LHCN-M2 (cell line): ENCODE measurements at places on chromosomes 4 and X. TPM values are rescaled to one million over a fixed set of nuclear protein-coding genes. Genes with fewer than 3 reads are reported as not detected.

Gene GAGE12F
- not detected in 2 replicates for total RNA-seq

Gene EVC2
- 18.0 and 18.3 TPM in 2 replicates for total RNA-seq

Gene XG
- total RNA-seq, result 0.06 TPM in 1 of 2 replicates, not detected in the other

Gene ZNF827
- total RNA-seq, result 4.2 and 8.3 TPM in 2 replicates

Gene NPY2R
- not detected in 2 replicates for total RNA-seq

Gene CCNB3
- 0.32 and 0.40 TPM in 2 replicates for total RNA-seq

Gene FRG2
- not detected in 2 replicates for total RNA-seq

Gene SORCS2
- 0.52 and 0.90 TPM in 2 replicates for total RNA-seq

GRCh38 chrX:118355225-118355920 lies 9.5 kb downstream of the WDR44 start:
- DNase-seq, result no peak

DNA sequence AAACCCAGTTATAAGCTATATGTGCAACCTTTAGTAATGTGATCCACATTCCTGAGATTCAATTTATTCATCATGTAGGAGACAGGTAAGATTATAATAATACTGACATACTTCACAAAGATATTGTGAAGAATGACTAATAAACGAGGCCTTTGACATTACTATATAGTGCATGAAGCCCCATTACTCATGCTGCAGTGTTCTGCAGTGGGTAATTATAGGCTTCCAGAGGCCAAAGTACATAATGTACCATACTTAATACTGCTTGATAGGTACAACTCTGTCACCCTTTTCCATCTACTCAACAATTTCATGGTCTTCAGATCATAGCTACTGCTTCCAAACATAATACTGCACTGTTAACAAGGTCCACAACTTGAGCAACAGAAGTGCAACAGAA lies 68.9 kb downstream of the COL25A1 start:
- peak; percentile 79 for DNase-seq

GRCh38 chrX:74911494-74911893 lies 13.8 kb downstream of the NEXMIF start:
- DNase-seq, result no peak

- DNase-seq, result no peak
Observed at GRCh38 chr4:82284475-82284857, 89.3 kb downstream of the HNRNPD start.

DNA sequence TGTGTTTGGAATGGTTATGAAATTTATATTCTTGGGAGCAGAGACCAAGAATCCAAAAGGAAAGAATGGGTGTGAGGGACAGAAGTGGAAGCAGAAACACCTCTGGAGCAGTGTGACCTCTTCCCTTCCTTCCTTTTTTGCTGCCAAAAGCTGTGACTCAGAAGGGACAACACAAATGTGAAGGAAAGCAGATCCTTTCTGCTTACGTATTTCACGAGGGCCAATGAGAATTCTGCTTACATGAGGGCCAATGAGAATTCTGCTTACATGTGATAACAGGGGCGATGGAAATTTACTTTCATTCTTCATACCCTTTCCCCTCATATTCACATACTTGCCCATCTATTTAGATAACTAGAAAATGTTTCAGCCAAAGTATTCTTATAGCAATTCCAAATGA lies 404.6 kb downstream of the PRDM5 start:
- peak; percentile 79 for DNase-seq

GRCh38 chrX:57647020-57647419 lies 33.0 kb downstream of the NLRP2B start:
- no peak for DNase-seq

GRCh38 chr4:169250796-169251195 lies 20.0 kb downstream of the SH3RF1 start:
- no peak for DNase-seq

DNA sequence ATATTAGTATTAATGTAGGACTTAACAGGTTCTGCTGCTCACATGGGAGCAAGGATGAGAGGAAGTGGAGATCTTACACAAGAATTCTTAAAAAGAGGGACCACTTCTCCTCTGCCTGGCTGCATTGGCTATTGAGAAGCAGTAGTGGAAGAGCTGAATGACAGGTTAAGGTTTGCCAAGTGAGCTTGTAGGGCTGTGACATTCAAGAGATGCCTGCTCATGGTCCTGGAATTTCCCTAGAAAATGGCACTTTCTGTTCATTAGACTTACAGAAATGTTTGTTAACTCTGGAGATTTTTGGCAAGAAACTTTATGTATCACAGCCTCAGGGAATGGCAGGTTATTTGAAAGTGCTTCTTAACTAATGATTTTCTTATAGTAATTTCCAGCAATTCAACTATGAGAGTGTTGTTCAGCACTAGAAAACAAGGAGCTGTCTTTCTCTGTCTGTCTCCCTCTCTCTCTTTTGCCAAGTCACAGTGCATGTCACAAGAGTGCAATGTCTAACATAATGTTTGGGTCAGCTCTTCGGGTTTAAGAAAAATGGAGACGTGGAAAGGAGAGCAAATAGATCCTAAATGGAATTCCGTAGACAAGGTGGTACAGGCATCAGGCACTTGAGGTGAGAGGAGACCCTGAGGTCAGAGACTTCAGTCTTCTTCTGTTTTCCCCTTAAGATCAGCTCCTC lies 8.3 kb upstream of the NAP1L5 start:
- peak; percentile 19 for DNase-seq

- no peak for DNase-seq
Observed at GRCh38 chr4:24930151-24930550, 17.3 kb upstream of the CCDC149 start.

- no peak for DNase-seq
Observed at GRCh38 chrX:116230130-116230898, 59.8 kb downstream of the AGTR2 start.

DNA sequence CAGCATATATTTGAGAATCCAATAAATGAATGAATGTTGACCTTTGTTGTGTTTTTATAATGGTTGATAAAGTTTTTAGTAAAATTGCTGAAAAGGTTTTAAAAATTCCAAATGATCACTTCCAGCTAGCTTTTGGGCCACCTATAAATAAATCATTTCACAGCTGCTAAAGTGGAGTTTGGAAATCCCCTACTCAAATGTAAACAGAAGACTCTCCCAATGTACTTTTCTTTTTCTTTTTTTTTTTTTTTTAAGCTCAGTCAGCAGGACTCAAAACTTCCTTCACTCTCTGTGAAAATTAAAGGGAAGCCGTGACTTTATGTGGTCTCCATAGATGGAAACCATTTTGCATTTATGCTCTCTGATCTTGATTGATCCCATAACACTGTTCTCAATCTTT lies 45.2 kb downstream of the CXCL13 start:
- DNase-seq, result no peak

GRCh38 chr4:76226418-76226817 lies 12.8 kb upstream of the SCARB2 start:
- DNase-seq, result no peak

DNA sequence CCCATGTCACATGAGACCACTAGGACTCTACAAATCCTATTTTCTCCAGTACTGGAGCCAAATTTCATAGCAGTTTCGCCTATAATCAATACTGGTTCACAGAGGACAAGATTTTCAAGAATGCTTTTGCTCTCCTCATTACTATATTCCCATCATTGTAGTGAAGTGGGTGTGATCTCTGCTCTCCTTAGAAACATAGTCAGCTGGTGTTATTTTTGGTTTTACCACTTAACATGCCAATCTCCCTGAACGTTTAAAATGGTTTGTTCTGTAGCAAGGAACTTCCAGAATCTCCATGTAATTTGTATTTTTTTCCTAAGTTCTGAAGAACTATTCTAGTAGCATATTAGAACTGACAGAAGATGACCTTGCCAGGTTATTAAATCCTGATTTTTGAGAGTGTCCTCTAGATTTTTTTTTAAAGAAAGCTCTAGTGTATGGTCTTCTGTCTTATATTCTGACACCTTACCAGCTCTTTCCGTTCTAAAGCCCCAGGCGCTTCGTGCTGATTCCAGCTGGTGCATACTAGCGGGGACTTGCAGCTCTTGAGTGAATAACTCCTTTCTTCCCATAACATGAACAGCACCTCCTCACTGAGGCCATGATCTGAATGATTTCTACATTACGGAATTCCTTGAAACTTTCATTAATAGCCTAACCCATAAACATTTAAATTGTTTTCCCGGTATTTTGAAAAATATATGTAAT lies 1372.9 kb downstream of the TECRL start:
- DNase-seq, result no peak

DNA sequence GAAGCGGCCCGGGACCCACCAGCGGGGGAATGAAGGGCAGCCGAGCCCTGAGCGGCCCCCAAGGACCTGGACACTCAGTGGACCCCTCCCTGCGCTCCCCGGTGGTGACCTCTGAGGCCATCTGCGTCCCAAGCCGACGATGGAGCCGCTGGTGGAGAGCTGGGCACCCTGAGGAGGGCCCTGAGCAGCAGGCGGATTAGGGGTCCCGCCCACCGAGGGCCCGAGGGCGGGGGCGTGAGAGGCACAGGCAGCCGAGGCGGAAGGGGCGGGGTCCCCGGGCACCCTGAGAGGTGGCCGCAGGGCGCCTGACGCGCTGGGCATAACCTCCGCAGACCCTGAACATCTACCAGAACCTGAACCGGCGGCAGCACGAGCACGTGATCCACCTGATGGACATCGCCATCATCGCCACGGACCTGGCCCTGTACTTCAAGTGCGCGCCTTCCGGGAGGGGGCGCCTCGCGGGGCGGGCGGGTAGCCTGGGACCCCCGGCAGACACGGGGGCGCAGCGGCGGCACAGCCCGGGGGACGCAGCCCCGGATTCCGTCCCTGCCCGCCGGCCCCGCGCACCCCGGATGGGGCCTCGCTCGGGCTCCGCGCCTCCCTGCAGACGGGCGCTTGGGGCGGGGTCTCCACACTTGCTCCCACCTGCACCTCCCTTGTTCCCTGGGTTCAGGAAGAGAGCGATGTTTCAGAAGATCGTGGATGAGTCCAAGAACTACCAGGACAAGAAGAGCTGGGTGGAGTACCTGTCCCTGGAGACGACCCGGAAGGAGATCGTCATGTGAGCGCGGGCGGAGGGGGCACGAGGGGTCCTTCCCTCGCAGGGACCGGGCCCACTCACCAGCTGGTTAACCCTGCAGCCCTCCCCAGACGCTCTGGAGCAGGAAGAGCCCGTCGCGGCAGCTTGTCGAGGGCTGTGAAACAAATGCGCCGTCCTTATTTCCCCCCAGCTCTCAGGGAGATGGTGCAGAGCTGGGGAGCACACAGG lies 10.3 kb downstream of the ATP5ME start:
- no peak for DNase-seq

GRCh38 chr4:112183252-112183651 lies 38.0 kb downstream of the FAM241A start:
- peak; percentile 27 for DNase-seq

DNA sequence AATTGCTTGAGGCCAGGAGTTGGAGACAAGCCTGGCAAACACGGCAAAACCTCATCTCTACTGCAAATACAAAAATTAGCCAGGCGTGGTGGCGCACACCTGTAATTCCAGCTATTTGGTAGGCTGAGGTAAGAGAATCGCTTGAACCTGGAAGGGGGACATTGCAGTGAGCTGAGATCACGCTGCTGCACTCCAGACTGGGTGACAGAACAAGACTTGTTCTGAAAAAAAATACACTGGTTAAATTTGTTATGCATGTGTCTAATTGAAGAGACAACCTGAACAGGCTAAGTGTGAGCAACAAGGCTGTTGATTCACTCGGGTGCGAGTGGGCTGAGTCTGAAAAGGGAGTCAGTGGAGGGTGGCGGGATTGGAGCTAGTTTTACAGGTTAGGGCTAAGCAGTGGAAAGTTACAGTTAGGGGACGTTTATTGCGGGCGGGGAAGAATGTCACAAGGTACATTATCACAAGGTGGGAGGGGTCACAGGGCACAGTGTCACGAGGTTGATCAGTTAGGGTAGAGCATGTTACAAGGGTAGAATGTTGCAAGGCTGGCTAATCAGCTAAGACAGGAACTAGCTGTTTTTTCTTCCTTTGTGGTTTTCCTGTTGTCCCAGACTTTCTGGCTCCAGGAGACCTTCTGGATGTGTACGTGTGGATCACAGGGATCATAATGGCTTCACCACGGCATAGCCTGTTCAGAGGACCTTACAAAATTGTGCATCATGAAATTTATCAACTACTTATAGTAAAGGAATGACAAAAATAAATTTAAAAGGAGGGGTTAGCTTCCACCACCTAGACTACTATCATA lies 115.8 kb downstream of the NAA11 start:
- no peak for DNase-seq

GRCh38 chr4:150817804-150818528 lies 197.1 kb downstream of the LRBA start:
- DNase-seq, result no peak

DNA sequence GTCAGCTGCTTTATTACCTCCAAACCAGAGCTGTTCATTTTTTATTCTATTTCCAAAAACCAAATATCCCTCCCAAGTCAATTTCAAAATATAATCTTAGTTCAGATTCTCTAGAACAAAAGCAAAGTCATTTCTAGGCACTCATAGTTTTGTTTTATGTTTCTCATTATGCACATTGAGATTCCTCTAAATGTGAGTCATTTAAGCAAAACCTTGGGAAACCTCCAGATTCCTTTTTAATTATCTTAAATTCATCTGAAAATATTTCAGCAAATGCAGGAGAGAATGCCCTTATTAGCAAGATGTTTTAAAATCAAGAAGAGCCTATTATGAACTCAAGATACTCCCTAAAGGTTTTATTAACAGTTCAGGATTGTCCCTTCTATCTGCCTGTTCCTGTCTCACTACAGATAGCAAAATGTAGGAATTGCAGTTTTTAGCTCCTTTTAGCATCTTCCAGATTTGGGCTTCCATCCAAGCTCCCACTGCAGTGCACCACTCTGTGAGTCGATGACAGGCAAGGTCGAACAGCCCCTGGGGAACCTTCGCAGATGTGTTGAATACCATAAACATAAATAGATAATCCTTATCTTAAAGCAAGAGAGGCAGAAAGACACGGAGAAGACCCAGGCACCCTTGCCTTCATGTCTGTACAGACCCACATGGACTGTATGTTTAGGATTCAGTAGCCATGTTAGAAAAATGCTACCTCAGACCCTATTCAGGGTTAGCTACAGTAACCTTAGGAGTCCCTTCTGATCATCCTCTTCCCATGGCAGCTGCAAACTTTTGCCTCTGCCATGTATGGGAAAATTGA lies 11.3 kb upstream of the SLC9A7 start:
- peak; percentile 72 for DNase-seq

DNA sequence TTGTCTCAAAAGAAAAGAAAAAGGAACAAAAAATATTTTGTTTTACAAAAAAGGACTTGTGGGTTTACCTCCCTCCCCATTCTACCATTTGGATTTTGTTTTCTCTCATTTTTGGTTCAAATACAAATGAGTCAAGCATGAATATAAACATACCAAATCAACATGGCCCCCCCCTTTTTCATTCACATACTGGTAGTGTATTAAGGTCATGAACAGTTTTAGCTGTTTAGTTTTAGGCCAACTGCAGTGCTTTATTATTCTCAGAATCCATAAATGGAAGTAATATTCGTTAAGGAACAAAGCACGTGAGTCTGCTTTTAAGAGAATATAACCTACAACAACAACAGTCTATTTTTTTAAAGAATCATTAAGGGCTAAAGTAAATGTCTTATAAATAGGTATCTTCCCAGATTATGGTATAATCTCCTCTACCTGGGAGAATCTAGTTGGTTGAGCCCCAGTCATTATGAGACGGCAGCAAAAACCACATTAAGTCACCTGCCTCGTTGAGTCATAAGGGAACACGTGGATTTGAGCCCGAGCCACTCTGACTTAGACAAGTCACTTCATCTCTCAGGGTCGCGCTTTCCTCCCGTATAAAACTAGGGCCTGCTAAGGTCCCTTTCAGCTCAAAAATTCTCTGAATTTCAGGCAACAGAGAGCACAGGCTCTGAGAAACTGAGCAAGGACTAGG lies 26.7 kb downstream of the BCLAF3 start:
- DNase-seq, result no peak
